Suprapubic skin (tissue), 4 donors: ENCODE measurements at places on chromosomes 5 and 9.

DNA sequence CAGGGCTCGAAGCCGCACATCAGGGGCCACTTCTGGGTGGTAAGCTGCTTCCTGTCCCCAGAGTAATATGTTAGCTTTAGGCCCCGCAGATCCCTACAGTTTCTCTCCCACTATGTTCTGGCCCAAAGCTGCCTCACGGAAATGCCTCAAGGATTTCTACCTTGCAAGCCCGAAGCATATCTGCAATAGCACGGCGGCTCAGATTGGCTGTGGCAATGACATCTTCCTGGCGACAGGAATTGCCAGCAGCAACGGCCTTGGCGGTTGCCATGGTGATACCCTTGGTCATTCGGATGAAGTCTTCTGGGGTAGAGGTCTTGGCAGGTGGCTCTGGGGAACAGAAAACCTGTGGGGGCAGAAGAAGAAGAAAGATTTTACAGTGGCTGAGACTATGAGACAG lies 10.3 kb upstream of the TPM2 start:
- no peak overlapping the region for H3K4me3 ChIP-seq
- DNase-seq: no peak
- peaks cover 20% of the 10 kb centered on the region for H3K4me1 ChIP-seq
- H3K27me3 ChIP-seq: no peaks in the 10 kb centered on the region

GRCh38 chr9:73042155-73042554 lies 89.3 kb upstream of the ALDH1A1 start:
- H3K4me1 ChIP-seq: peaks cover 25% of the 10 kb centered on the region
- no peak overlapping the region for H3K4me3 ChIP-seq
- no peaks in the 10 kb centered on the region for H3K36me3 ChIP-seq
- no peak for DNase-seq
- H3K27me3 ChIP-seq: no peaks in the 10 kb centered on the region

GRCh38 chr5:81852291-81853029 lies 101.6 kb upstream of the SSBP2 start:
- no peak for DNase-seq
- H3K27ac ChIP-seq: peak overlapping the region; percentile 89
- H3K4me3 ChIP-seq: peak overlapping the region; percentile 46
- no peaks in the 10 kb centered on the region for H3K36me3 ChIP-seq
- no peaks in the 10 kb centered on the region for H3K27me3 ChIP-seq

GRCh38 chr9:70290626-70291025 lies 31.8 kb downstream of the SMC5 start:
- H3K36me3 ChIP-seq: peaks cover 43% of the 10 kb centered on the region
- H3K27me3 ChIP-seq: no peaks in the 10 kb centered on the region
- no peak for DNase-seq
- H3K27ac ChIP-seq: no peak overlapping the region

DNA sequence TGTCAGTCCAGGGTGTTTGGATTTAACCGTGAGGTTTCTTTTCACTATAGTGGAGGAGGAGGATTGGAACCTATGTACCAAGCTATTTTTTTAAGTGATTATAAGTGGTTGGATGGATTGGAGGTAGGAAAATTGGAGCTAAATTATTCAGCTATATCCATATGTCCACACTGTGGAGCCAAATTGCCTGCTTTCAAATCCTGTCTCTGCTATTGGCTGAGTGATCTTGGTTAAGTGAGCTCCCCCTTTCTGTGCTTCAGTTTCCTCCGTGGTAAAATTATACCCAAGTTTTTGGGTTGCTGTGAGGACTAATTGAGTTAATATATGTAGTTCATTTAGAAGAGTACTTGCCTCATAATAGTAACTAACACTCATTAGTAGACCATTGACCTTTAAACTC lies 2.5 kb downstream of the CENPP start:
- H3K4me3 ChIP-seq: no peak overlapping the region
- no peak for DNase-seq
- H3K4me1 ChIP-seq: peaks cover 44% of the 10 kb centered on the region
- no peak overlapping the region for H3K27ac ChIP-seq
- no peaks in the 10 kb centered on the region for H3K36me3 ChIP-seq
- no peaks in the 10 kb centered on the region for H3K27me3 ChIP-seq

- H3K27me3 ChIP-seq: no peaks in the 10 kb centered on the region
- no peaks in the 10 kb centered on the region for H3K4me1 ChIP-seq
- H3K4me3 ChIP-seq: no peak overlapping the region
- H3K36me3 ChIP-seq: peaks cover 24% of the 10 kb centered on the region
- no peak overlapping the region for H3K27ac ChIP-seq
Measured at GRCh38 chr9:125467116-125467740, 205.6 kb downstream of the GAPVD1 start.

- no peak overlapping the region for H3K27ac ChIP-seq
- H3K27me3 ChIP-seq: no peaks in the 10 kb centered on the region
- peaks cover 70% of the 10 kb centered on the region for H3K4me1 ChIP-seq
- DNase-seq: no peak
Measured at GRCh38 chr9:129323999-129324553, 146.0 kb upstream of the IER5L start.

DNA sequence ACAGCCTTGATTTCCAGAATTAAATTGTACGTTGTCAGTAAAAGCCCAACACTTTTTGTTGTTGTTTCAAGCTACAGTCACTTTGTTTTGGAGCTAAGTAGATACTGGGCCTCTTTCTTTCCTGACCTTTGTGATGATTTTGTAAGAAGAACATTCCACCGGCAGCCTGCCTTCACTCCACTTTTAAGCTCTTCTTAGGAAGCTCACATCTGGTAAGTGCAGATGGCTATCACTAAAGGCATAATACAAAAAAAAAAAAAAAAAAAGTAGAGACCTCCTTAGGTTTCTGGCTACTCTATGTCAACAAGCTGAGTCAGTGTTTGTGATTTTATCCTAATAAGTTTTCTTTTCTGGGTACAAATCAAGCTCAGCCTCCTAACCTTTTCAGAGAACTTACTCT lies 1922.1 kb upstream of the WWC1 start:
- no peak for DNase-seq
- no peaks in the 10 kb centered on the region for H3K36me3 ChIP-seq
- no peak overlapping the region for H3K4me3 ChIP-seq
- no peaks in the 10 kb centered on the region for H3K4me1 ChIP-seq

DNA sequence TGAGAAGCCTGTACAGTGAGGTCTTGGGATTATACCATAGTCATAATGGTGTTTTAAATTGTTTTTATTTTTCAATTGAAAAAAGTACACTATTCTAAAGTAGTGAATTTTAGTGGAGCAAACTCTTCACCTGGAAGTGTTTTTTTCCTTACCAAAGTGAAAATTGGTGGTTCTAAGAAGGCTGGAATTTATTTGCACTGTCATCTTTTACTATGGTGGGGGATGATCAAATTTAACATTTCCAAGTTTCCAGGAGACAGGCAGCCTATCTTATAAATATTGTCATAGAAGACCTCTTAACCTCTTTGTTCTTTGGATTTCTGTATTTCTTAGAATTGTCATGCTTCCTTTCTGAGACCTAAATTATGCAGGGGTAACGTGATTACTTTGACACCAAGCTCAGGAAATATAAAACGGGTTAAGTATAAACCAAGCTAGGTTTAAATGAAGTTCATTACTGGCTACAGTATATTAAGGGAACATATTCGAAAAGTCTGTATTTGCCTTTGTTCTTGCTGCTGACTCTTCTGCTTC lies 20.2 kb downstream of the NDFIP1 start:
- no peak overlapping the region for H3K27ac ChIP-seq
- no peaks in the 10 kb centered on the region for H3K27me3 ChIP-seq
- peaks cover 21% of the 10 kb centered on the region for H3K36me3 ChIP-seq
- H3K4me3 ChIP-seq: no peak overlapping the region
- no peak for DNase-seq

DNA sequence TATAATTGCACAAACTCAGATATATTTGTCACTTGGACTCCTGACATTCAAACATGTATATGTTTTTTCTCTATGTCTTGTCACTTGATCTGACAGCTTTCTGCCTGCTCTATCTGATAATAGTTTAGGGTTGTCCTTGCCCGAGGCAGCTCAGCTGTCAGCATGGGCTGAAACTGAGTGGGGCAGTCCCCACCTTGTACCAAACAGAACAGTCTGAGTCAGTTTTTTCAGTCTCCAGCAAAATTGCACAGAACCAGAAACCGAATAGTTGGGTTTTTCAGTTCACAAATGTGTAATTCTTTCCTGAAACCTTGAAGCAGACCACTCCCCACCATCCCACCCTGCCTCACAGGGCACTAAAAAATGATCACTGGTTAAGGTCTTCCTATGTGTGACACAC lies 9.5 kb upstream of the HAND1 start:
- H3K27me3 ChIP-seq: peaks cover 89% of the 10 kb centered on the region
- H3K27ac ChIP-seq: no peak overlapping the region
- H3K4me3 ChIP-seq: no peak overlapping the region

DNA sequence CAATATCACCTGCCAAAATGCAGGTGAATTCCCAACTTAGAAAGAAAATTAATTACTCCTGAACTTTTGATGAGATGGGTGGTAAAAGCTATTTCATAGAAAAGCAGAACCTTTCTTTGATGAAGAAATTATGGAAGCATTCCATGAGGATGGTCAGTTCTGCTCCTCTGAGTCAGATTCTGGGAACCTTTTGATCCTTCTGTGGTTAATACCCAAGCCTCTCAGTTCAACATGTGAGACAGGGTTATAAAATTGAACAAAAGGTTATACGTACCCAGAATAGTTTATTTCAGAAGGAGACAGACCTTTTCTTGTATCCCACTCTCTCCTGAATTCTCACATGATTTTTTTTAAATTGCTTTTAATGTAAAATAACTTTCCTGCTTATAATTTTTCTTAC lies 767.6 kb upstream of the ADAMTS16 start:
- H3K27me3 ChIP-seq: no peaks in the 10 kb centered on the region
- DNase-seq: no peak
- no peaks in the 10 kb centered on the region for H3K36me3 ChIP-seq
- H3K4me3 ChIP-seq: no peak overlapping the region
- peak overlapping the region; percentile 50 for H3K27ac ChIP-seq
- H3K4me1 ChIP-seq: peaks cover 7% of the 10 kb centered on the region

DNA sequence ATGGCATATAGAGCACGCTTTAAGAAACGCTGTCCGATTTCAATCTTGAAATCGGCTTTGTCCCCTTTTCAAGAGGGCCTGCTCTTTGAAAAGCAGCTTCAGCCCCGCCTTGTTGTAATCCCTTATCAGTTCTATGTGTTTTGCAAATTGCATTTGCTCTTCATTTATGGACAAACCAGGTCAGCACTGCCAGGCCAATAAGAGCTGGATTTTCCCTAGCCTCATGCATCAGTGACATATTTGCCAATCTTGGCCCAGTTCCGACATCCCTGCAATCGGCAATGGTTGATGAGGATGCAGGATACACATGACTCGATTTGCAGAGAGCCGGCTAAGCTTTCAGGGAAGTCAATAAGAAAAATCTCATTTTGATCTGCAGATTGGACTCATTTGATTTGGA lies 529.1 kb upstream of the CLINT1 start:
- no peaks in the 10 kb centered on the region for H3K36me3 ChIP-seq
- DNase-seq: no peak
- H3K4me3 ChIP-seq: no peak overlapping the region

DNA sequence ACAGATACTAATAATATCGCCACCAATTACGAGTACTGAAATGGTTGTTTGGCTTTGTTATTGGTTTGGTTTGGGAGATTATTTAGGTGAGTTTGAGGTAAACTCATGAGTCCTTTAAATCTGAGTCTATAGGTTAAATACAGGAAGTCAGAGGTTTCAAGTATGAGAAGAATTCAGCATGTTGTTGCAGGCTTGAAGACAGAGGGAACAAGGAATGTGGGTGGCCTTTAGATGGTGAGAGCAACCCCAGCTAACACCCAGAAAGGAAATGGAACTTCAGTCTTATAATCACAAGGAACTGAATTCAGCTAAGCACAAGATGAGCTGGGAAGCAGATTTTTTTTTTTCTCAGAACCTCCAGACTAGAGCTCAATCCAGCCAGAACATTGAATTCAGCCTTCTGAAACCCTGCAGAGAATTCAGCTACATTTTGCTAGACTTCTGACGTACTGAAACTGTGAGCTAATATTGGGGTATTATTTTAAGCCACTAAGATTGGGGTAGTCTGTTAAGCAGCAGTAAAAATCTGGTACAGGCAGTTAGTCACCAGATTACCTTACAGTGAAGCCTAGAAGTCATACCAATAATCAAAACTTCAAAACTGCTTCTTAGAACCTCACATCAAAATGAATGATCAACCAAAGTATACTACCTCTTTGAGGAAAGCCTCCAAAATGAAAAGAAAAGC lies 216.0 kb upstream of the PUM3 start:
- no peak overlapping the region for H3K4me3 ChIP-seq
- DNase-seq: no peak
- no peaks in the 10 kb centered on the region for H3K36me3 ChIP-seq
- H3K27ac ChIP-seq: no peak overlapping the region
- H3K4me1 ChIP-seq: no peaks in the 10 kb centered on the region
- H3K27me3 ChIP-seq: no peaks in the 10 kb centered on the region

GRCh38 chr9:112059966-112060320 lies 115.2 kb downstream of the SUSD1 start:
- H3K4me1 ChIP-seq: peaks cover 45% of the 10 kb centered on the region
- H3K4me3 ChIP-seq: no peak overlapping the region
- no peaks in the 10 kb centered on the region for H3K36me3 ChIP-seq
- H3K27me3 ChIP-seq: no peaks in the 10 kb centered on the region
- DNase-seq: no peak

DNA sequence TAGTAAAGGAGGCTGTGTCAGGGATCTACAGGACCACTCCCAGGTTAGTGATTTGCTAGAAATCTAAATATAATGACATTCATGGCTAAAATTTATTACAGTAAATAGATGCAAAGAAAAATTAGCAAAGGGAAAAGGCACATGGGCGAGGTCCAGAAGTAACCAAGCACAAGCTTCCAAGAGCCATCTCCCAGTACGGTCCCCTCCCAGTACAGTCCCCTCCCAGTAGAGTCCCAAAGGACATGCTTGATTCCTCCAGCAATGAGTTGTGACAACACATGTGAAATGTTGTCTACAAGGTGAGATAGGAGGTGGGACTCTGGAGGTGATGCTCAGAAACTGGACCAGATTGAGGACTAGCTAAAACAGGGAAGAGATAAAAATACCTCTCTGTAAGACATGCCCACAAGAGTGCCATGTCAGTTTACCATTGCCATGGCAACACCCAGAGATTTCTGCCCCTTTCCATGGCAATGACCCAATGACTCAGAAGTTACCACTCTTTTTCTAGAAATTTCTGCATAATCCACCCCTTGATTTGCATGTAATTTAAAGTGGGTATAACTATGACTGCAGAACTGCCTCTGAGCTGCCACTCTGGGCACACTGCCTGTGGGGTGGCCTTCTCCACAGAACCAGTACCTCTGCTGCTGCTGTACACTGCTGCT lies 27.9 kb upstream of the CEMIP2 start:
- no peak for DNase-seq
- H3K36me3 ChIP-seq: no peaks in the 10 kb centered on the region
- no peak overlapping the region for H3K27ac ChIP-seq
- no peaks in the 10 kb centered on the region for H3K4me1 ChIP-seq

GRCh38 chr9:38619556-38620447 lies 594 bp downstream of the ANKRD18A start:
- H3K4me1 ChIP-seq: peaks cover 31% of the 10 kb centered on the region
- H3K4me3 ChIP-seq: peak overlapping the region; percentile 51

GRCh38 chr9:123945532-123945931 lies 15.6 kb upstream of the DENND1A start:
- no peak overlapping the region for H3K27ac ChIP-seq
- H3K36me3 ChIP-seq: no peaks in the 10 kb centered on the region
- peaks cover 5% of the 10 kb centered on the region for H3K4me1 ChIP-seq
- H3K4me3 ChIP-seq: no peak overlapping the region
- no peak for DNase-seq
